Activated naive CD8-positive, alpha-beta T cell treated with anti-CD3 and anti-CD28 coated beads for 36 hours (primary cell): ENCODE measurements at places on chromosomes 11 and 22.
A peak's percentile ranks its signal among the peaks of the same experiment; 100 is the strongest.

- no peak for DNase-seq
Measured at GRCh38 chr11:117417856-117418255, 90.2 kb downstream of the CEP164 start.

DNA sequence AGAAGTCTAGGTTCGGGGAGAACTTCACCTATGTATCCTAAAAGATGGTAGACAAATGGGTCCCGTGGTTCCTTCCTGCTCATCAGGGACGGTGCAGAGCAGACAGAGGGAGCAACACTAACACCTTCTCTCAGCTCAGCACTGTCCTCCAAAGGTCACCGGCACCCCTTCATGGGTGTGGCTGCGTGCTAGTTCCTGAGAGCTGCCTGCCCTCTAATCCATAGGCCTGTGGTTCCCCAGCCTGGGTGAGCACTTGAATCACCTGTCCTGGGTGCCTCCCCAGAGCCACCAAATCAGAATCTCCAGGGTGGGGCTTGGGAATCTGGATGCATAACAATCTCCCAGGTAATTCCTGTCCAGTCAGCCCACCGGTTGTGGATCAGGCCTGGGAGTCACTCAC is 113.9 kb upstream of the TMEM45B start:
- no peak for DNase-seq

GRCh38 chr11:113084297-113084696 is 123.1 kb downstream of the NCAM1 start:
- no peak for DNase-seq

GRCh38 chr11:114310095-114310494 is 13.9 kb downstream of the NNMT start:
- no peak for DNase-seq

- DNase-seq: peak; percentile 90
Measured at GRCh38 chr11:57567515-57568329, at the start of gene UBE2L6. Gene UBE2L6, minus strand, starts transcription at chr11:57567672. Its CDS starts 61 bp downstream, at chr11:57567611.

DNA sequence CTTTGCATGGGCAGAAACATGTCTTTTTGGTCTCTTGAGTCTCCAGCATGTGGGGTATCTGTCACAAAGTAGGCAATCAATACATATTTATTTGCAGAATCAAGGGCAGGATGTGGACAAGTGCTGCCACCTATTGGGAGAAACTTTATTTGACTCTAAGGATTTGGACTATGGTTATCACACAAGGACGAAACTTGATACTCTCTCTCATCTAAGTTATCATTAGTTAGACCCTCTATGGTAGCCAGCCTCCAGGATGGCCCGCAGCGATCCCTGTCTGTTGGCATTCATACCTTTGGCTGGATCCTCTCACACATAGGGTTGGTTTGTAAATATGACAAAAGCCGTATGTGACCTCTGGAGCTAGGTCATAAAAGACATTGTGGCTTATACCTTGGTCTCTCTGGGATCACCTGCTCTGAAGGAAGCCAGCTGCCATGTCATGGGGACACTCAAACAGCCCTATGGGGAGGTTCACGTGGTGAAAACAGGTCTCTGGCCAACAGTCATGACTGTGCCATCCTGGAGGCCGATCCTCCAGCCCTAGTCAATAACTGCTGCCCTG is 1.1 kb upstream of the FBXO7 start:
- DNase-seq: peak; percentile 8
